Stimulated activated CD8-positive, alpha-beta memory T cell treated with anti-CD3 and anti-CD28 coated beads, Interleukin-7, amount 100 ng/mL, for 1 hour (primary cell): ENCODE measurements at places on chromosomes 6 and 20.
A peak's percentile ranks its signal among the peaks of the same experiment; 100 is the strongest.

- no peak for DNase-seq
Measured at GRCh38 chr6:38509713-38510112, 130.0 kb downstream of the BTBD9 start.

DNA sequence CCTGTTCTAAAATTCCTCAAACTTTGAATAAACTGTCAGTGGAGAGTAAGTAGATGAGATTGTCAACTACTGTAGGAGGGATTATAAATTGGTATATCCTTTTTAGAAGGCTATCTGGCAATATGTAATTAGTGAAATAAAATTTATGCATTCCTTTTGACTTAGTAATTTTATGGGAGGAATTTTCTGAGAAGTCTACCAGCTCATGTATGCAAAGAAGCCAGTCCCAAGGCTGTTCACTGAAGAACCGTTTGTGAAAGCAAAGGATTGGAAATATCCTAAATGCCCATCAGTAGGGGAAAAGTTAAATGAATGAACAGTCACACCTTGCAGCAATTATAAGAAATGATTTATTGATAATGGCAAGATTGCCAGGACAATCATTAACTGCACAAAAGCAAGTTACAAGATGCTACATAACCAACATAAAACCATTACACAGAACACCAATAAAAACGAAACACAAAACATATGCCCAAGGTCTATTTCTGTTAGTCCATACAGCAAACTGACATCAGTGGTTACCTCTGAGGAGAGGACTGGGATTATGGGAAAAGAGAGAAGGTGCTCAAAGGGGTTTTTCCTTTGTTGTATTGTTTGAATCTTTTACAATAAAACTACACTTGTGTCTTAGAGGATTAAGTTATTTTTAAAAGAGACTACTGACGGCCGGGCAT lies 4.6 kb upstream of the DSTN start:
- no peak for DNase-seq

DNA sequence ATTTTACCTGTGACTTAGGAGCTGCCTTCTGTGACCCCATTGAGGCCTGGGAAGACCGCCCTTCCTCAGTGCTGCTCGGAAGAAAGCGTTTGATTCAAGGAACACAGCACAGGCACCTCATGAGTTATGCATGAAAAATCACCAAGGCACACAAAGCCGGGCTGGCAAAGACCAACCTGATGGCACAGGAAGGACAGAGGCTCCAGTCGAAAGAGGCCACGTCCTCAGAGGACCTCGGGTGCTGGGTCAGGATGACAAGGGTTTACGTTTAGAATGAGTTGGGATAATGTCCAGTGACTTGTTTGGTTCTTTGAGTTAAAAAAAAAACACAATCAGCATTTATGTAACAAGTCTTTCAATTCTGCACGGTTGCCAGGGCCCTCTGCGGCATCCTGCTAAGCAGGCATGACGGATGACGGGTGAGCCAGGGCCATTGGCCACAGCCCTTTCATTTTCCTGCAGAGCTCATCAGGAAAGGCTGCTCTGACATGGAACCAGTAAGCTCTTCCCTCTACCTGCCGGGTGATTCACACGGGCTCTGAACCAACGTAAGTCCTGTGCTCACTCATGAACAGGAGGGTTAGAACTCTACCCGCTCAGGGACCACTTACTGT lies 112.8 kb downstream of the DACT2 start:
- DNase-seq, result no peak

DNA sequence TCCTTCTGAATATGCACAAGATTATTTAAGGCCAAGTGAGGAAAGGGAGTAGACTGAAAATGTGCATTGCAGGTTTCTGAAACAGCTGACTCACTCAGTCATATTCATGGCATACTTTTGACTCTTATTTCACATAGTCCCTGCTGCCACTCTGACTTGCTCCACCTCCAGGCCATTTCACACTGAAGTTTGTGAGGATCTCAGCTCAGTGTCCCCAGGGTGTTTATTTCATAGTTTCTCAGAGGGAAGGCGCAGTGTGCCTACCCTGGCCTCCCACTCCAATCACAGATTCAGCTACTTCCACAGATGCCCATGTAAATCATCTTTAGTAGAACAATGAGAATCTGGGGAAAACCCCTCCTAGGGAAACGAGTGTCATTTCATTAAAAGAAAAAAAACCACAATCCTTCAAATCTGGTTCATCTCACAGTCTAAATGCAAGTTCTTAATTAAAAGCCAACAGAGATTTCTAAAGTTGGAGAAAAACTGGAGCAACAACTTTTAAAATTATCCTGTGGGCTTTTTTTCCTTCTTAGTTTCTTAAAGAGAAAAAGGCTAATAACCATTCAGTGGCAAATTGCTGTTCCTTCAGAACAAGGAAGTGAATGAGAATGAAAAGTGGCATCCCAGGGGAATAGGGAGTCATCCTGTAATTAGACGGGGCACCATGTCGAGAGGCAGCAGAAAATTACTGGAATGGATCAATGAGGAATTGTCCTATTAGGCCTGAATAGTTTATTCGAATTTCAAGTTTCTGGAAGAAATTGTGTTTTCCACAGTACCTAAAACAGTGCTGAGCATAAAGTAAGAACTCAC lies 133.6 kb downstream of the TFAP2B start:
- DNase-seq, result no peak

- DNase-seq, result peak; percentile 2
Measured at GRCh38 chr20:19074828-19075516, 137.5 kb upstream of the SLC24A3 start.

GRCh38 chr6:4008324-4009047 lies 70.5 kb downstream of the FAM217A start:
- DNase-seq, result no peak

- no peak for DNase-seq
Measured at GRCh38 chr6:28207510-28208110, 17.5 kb upstream of the ZSCAN9 start.

- no peak for DNase-seq
Measured at GRCh38 chr20:56372850-56373249, 14.1 kb downstream of the FAM210B start.

GRCh38 chr20:6636209-6637159 lies 131.0 kb upstream of the BMP2 start:
- DNase-seq, result no peak

DNA sequence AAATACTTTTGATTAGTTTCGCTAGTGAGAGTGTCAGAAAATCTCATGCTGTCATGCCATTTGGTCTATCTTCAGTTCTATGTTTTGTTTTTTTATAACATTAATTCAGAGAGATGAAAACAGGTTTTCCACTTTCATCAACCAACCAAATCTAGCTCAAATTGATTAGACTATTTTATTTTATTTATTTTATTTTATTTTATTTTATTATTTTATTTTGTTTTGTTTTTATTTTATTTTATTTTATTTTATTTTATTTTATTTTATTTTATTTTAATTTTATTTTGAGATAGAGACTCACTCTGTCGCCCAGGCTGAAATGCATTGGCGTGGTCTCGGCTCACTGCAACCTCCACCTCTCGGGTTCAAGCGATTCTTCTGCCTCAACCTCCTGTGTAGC lies 1391.0 kb upstream of the ADGRB3 start:
- DNase-seq, result no peak

DNA sequence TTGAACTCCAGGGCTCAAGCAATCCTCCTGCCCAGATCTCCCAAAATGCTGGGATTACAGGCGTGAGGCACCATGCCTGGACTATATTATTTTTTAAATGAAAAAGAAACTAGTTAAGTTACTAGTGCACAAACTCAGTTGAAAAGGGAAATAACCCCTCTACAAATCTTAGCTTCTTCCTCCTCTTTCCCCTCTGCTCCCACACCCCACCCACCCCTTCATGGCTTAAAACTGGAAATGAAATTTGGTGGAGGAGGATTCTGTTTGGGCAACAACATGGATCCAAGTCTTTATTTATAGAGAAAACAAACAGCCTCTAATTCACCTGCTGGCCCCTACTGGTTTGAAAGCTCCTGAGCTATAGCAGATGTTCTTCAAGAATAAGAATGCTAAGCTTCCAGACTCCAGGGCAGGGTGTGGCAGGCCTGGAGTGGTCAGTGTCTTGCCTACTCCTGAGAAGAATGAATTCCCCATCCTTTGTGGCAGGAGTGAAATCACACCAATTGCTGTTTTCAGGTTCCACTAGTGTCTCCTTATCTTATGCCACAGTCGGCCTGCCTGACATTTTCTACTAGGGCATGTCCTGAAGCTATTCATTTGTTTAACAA lies 73.5 kb downstream of the ZFP64 start:
- DNase-seq, result no peak

- DNase-seq, result no peak
Measured at GRCh38 chr20:9185511-9185910, 116.6 kb downstream of the PLCB4 start.

DNA sequence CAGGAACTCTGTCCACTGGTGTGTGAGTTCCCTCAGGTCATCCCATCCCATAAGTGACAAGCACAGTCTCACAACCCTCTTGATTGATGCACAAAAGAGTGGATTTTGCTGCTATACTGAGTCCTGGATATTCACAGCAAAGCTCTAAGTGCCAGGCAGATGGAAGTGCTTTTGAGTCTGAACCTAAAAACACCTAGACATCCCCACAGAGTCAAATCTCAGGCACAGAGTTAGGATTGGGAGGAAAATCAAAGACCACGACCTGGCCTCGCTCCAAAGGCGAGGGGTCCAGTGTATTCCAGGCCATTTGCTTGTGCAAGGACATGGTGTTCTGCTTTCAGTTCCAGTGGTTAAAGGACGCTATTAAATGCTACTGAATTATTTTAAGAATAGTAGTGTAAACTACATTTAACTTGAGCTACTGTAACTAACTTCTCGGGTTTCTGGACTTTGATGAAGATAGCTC lies 56.8 kb downstream of the RREB1 start:
- no peak for DNase-seq

DNA sequence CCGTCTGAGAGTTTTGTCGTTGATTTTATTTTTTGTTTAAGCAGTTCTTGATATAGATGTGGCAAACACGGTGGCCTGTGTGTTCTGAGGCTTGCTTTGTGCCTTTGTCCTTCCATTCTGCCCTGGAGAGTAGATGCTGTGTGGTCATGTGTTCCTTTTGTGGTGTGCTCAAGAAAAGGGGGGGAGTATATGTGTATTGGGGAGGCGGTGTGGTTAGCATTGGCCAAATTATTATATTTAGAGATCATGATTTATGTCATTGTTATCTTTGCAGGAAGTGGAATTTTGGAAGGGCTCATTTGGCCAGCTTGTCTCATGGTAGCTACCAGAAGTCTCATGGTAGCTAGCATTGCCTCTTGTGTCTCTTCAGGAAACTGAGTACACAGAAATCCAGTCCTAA lies 16.4 kb downstream of the RREB1 start:
- DNase-seq, result no peak

DNA sequence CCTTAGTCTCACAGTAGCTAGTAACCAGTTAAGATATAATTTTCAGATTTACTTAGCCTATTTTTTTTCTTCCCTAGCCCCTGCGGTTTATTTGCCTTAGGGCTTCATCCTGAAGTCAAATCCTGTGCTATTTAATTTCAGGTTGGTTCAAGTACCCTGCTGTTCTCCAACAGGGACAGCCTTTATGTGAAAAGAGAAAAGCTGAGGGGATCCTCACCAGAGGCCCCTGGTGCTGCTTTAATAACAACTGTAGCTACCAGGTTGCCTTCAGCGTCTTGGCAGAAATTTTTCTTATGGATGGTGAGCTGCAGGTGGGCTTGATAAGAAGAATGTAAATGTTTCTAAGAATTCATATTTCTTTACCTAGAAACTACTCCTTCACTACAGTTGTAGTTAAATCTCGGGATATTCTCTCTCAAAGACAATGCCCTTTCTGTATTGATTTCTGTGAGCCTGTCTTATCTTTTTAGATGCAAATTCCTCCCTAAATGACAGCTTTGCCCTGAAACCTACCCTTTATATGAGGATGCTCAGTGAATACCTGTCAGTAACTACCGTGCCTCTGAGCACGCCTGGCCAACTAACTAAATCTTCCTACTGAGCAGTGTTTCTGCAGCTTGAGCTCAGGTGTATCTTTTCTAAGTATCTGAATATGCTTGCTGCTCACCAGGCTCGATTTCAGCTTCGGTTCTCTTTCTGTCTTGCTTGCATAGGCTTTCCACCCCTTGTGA lies 320.5 kb downstream of the MMUT start:
- no peak for DNase-seq

- DNase-seq, result no peak
Measured at GRCh38 chr6:15824811-15825210, 162.0 kb upstream of the DTNBP1 start.

DNA sequence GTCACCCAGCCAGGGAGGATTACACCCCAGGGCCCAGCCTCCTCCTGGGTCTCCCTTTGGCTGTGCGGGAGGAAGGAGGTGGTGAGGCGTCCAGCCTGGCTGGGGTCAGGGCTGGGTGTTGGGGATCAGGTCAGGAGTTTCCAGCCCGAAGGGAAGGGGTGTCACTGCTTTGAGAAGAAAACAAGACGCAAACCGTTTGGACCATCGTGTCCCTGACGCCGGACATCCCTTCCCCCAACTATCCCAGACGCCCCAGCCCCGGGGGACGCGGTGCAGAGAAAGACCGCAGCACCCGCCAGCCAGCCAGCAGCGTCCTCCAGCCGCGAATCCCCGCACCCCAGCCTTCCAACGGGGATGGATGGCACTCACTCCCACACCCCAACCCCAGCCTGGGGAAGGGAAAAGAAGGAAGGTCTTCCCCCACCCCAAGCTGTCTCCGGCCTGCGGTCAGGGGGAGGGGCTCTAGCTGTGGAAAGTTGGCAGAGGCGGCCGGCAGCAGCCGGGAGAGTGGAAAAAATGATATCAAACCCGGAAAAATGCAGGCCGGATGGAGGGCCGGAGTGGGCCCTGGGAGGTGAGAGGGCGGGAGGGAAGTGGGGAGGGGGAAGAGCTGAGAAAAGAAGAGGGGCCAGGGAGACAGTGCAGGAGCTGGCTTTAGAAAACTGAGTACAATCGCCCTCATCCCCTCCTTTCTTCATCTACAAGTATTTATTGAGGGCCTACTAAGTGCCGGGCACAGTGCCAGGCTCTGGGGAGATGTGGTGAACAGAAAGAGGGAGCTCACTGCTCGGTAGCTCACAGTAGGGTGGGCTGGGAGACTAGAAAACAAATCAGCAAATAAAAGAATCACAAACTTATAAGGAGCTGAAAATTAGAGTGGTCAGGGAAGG lies 10.6 kb downstream of the REM1 start:
- DNase-seq, result no peak

GRCh38 chr6:124475176-124475575 lies 487.1 kb upstream of the RNF217 start:
- no peak for DNase-seq

DNA sequence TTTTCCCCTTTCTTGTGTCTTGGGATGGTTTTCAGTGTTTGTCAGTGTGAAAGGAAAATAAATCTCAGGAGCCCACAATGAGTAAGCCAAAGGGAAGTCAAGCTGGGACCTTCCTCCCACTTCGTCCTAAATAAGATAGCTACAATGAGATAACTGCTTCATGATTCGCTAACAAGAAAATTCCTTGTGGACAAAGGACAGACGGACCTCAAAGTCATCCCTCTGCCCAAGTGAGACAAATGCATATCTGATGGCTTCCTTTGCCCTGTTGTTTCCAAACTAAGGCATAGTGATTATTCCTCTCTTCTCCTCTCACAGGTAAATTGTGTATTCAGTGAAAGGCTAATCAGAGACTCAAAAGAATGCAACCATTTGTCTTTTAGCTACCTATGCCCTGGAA lies 26.1 kb upstream of the ADTRP start:
- DNase-seq, result no peak
